ENCODE measurements at places on chromosomes 11 and 22.
A peak's percentile ranks its signal among the peaks of the same experiment; 100 is the strongest.

DNA sequence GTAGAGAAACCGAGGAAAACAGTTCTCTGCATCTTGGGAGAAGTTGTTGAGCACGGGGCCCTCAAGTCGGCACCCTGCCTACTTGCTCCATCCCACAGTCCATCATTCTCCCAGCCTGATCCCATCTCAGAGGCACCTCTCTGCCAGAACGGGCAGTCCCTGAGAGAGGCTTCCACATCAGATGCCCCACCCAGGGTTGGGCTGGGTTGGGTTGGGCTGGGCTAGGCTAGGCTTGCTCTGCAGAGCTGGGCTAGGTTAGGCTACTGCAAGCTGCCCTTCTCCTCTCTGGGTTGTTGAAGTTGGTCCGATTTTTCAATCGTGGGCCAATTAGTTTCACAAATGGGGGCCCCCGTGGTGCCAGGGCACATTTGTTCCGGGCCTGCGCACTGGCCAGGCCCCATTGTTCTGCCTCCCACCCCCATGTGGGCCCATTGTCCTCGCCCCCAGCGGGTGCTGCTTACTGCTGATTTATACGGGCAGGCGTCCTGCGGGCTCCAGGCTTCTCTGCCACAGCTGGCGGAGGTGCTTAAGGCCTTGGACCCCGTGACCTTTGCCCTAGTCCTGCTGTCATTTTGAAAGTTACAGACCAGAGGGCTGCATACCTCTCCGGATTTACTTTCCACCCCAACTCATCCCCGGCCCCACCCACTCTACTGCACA is 63.7 kb upstream of the NNMT start:
- ATAC-seq = peak; percentile 81

GRCh38 chr11:94201004-94201465 is 72.4 kb downstream of the PANX1 start:
- no peak for ATAC-seq

- no peak for ATAC-seq
These were observed 656.8 kb downstream of the TBC1D22A start for GRCh38 chr22:47419239-47419638.

DNA sequence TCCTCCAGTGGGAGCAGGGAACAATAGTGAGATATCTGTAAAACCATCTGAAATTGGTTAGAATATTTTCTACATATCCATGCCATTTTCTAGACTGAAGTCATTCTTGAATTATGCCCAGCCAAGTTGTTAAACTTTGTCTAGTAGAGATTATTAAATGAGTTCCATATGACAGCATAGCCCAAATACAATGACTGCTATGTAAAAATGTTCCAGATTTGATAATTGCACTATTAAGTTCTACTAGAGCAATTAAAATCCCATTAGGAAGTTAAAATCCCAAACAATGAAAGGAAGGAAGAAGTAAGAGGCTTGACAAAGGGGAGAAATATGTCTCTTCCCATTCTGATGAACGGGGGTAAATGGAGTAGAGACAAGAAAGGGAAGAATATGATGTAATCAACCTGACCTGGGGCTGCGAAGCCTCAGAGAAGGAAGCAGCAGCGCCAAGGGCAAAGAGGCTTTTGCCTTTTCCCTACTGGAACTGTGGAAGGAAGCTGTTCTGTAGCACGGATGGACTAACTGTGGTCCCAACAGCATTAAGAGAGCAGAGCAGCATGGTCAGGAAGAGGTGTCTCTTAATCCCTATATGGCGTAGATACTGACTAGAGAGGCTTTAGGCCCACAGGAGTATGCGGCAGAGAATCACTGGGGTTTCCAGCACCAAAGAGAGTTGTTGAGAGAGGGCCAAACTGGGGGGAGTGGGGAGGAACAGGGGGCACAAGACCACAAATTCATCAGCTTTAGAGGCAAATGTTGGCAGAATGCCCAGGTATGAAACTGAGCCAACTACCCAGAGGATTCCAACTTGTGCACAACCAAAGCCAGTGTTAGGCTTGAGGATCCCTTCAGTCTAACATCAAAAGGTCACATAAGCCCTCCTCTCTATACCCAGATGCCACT is 26.7 kb downstream of the RRP8 start:
- ATAC-seq = no peak

DNA sequence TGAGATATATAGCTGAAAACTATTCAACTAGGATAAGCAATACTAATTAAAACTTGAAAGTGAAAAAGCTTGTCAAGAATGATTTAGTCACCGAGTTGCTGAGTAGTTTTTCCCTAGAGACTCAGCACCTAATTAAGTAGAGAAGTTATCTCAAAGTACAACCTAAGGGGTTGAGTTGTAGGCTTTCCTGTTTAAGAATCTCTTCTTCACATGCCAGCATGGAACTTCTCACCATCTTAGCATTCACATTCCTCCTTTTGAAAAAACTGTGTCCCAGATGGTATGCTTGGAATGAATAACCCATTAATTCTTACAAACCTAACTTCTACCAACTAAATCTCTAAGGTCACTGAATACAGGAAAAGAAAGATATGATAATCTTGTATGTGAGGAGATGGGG is 303.3 kb upstream of the ZC3H12C start:
- ATAC-seq = no peak

DNA sequence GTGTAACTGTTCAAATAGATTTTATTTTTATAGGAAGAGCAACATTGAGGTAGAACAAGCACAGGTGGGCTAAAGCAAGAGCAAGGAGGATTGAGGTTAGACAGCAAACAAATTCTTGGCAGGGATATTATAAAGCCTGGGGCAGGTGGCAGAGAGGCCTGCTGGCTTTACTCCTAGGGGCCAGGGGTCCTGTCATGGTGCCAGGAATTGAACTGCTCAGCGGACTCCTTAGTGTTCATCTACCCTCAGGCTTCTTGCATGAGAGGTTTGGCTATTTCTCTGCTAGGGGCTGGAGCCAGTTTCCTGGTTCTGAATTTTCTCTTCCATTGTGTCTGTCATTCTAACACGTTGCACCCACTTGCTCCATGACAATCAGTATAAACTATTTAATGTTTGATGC is 217.2 kb upstream of the NCAM1 start:
- no peak for ATAC-seq

DNA sequence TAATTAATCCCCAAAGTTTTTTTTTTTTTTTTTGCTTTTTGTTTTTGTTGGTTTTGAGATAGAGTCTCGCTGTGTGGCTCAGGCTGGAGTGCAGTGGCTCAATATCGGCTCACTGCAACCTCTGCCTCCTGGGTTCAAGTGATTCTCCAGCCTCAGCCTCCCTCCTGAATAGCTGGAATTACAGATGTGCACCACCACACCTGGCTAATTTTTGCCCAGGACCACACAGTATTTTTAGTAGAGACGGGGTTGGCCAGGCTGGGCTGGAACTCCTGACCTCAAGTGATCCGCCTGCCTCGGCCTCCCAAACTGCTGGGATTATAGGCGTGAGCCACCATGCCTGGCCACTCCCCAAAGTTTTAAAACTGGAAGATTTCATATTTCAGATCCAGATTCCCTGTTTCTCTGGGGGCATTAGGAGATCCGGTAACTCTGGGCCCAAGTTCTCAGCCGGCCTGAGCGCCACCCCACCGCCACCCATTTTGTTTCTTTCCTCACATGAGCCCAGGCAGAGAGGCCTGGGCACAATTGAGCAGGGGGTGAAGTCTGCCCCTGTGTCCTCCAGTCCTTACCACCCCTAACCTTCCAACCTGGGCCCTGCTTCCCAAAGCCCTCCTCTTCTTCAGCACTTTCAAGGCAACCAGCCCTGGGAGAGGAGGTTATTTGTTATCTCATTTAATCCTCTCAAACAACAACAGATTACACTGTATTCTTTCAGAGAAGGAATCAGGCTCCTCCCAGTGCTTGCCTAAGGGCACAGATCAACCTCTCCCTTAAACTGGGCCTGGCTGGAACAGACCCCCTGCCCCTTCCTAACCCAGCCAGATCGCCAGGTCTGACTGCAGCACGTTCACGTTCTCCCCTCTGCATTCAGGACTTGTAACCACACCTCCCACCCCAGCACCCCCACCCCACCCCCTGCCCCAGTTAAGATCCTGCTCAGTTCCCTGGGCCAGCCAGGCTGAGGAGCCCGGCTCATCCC is 1.9 kb upstream of the CSNK1E start:
- no peak for ATAC-seq

DNA sequence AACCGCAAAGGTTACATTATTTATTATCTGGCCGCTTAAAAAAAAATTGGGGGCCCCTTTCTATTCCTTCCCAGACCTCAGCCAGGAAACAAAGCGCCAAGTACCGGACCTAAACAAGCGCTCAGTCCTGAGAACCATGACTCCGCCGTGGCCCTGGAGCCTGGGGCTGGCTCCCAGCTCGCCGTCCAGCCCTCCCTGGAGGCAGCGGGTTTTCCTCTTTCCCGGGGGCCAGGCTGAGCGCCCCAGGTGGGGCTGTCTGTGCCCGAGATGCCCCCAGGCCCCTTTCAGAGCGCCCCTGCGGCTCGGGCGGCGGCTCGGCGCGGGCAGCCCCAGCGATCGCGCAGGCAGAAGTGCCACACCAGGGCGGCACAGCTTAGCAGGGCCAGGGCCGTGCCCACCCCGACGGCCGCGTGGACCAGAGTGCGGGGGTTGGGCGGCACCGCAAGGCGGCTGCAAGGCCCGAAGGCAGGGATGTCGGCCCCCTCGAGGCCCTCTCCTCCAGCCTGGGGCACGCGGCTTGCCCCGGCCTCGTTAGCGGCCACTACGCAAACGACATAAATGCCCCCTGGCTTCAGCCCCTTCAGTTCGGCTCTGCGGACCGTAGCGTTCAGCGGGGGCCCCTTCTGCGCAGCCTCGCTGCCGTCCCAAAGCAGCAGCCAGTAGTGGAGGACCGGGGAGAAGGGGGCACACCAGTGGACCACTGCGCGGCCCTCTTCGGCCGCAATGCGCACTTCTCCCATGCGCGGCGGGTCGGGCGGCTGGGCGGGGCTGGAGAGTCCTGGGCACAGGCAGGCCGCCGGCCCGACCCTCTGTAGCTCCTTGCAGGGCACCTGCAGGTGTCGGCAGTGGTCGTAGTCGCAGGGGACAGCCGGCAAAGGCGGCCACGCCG is 1.6 kb downstream of the LRRN4CL start:
- peak; percentile 6 for ATAC-seq

DNA sequence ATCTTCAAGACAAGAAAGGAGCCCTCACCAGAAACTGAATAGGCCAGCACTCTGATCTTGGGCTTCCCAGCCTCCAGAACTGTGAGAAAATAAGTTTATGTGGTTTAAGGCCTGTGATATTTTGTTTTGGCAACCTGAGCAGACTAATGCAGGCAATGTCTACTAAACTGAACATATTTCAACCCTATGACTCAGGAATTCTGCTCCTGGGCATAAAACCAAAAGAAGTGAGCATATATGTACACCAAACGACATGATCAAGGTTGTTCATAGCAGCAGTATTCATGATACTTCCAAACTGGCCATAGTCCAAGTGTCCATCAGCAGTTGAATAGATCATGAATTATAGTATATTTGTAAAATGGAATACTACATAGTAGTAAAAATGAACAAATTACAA is 29.0 kb downstream of the CSNK2A3 start:
- ATAC-seq = no peak

GRCh38 chr11:65288706-65289536 is 25.7 kb upstream of the CDC42EP2 start:
- no peak for ATAC-seq

DNA sequence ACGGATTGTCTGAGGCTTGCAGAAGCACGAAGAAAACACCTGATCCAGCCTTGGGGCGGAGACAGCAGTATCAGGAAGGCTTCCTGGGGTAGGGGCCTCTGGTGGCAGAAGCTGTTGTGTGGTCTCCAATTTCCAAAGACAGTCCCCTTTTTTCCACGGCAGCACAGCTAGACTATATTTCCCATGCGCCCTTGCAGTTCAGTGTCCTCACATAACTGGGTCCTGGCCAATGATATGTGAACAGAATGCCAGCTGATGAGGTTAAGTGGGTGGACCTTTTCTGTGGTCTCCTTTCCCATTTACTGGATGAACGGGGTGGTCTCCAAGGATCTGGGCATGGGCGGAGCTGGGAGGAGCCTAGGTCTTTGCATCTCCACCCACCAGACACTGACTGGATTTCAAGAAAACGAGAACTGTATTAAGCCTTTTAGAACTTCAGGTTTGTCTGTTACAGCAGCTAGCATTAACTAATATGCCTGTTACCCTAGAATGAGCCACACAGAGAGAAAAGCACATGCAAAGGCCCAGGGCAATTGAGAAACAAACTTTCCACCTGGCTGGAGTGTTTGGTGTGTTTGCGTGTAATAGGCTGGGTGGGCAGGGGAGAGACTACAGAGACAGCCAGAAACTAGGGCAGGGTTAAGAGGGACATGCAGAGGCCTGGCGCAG is 6.2 kb downstream of the GAL3ST1 start:
- ATAC-seq = no peak

DNA sequence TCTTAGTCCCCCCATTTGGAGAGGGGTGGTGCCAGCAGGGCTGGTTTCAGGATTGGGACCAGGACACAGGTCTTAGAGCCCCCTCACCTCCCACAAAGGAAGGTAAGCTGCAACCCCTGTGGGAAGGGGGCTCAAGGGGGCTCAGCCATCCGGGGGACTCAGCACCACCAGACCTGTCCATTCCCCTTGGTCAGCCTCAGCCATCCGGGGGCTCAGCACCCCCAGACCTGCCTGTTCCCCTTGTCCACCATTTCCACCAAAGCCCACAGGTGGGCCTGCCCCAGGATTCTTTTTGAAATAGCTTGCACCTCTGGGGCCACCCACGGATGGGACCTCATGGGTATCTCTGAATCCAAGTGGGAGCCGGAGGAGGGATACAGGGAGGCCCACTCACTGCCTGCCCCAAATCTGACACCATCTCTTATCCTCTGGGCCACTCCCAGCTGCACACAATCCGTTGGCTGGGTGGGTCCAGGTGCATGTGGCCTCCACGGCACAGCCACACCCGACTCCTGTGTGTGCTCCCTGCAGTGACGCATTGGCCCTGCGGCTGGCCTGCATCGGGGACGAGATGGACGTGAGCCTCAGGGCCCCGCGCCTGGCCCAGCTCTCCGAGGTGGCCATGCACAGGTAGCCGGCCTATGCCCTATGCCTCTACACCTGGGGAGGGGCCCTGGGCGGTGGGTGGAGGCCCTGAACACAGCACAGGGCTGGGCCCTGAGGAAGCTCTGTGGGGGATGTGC is 15.9 kb downstream of the MCAT start:
- ATAC-seq = peak; percentile 91

DNA sequence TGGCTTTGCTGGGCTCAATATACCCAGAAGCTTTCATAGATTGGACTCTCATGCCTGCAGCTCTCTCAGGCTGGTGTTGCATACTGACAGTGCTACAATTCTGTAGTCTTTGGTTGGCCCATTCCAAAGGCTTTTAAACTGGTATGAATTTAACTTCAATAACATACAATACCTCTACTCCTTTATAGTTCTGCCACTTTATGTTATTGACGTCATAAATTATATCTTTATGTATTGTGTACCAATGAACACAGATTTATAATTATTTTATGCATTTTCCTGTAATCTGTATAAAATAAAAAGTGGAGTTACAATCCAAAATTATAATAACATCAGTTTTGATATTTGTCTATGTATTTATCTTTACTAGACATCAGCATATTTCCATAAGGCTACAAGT is 16.2 kb downstream of the PATE2 start:
- no peak for ATAC-seq

- no peak for ATAC-seq
These were observed 57.6 kb downstream of the SMIM38 start for GRCh38 chr11:69213316-69213715.
